GM23248 (cell line): ENCODE measurements at places on chromosomes 1 and 21. TPM values are rescaled to one million over a fixed set of nuclear protein-coding genes. Genes with fewer than 3 reads are reported as not detected.

Gene PROX1
- under 0.01 and 0.13 TPM in 2 replicates for total RNA-seq

- no peak for DNase-seq
Measured at GRCh38 chr1:216502528-216503162, 79.4 kb upstream of the USH2A start.

DNA sequence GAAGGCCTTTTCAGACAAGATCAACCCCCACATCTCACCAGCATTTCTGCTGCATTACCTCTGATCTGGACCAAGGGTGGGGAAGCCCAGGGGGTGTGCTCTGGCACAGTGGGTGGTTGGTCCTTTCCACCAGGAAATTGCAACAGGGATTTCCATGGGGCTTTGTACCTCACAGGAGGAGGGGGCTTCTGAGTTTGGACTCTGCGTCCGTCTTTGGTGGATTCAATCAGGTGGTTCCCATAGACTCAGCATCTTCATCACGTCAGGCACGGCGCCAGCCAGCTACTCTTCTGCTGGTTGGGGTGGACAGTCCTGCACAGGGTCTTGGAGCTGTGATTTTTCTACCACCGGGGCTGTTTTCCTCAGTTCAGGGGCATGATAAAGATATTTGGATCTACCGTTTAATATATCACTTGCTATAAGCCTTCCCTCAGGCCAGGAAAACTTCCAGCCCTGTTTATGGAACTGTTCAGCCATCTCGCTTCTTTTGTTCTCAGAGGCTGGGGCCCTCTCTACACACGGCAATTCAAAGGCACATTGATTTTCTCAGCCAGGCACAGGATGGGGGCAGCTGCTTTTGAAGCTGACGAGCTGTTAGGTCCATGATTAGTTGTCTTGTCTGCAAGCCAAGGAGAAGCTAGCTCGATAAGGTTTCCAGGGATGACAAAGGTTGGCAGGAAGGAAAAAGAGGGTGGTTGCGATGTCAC, 467.3 kb downstream of the CAMTA1 start:
- DNase-seq = no peak

GRCh38 chr1:246091477-246091876, 415.6 kb downstream of the SMYD3 start:
- peak; percentile 31 for DNase-seq

GRCh38 chr1:184945678-184946412, 28.5 kb downstream of the NIBAN1 start:
- DNase-seq = peak; percentile 42

DNA sequence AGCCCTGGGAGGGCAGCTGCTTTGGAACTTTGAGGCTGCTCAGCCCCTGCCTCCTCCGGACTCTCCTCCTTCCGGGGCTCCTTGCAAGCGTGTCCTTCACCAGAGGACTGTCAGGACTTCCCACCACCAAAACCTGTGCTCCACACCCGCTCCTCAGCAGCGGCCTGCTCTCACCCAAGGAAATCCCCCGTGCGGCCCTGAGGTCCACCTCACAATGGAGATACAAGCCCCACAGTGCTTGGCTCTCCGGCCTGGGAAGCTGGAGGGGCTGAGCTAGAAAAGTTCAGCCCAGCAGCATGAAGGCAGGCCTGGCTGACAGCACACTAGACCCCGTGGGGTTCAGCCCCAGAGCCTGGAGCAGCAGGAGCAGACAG, 33.6 kb downstream of the PGBD5 start:
- DNase-seq = no peak

DNA sequence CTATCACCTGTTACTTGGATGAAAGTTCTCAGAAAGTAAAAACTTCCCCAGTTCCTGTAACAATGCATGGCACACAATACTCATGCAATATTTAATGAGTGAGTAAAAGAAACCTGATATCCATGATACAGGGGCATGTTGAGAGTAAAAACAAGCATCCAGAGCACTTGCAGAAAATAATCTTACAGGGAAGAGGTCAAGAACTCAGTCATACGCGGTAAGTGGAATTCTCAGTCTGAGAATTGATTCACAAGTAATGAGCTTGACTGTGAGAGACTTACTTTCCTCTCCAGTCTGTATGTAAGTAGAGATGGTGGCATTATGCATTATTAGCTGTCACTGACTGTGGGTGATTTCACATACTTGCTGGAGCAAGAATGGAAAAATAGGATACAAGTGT, 976.9 kb downstream of the BRINP3 start:
- no peak for DNase-seq

DNA sequence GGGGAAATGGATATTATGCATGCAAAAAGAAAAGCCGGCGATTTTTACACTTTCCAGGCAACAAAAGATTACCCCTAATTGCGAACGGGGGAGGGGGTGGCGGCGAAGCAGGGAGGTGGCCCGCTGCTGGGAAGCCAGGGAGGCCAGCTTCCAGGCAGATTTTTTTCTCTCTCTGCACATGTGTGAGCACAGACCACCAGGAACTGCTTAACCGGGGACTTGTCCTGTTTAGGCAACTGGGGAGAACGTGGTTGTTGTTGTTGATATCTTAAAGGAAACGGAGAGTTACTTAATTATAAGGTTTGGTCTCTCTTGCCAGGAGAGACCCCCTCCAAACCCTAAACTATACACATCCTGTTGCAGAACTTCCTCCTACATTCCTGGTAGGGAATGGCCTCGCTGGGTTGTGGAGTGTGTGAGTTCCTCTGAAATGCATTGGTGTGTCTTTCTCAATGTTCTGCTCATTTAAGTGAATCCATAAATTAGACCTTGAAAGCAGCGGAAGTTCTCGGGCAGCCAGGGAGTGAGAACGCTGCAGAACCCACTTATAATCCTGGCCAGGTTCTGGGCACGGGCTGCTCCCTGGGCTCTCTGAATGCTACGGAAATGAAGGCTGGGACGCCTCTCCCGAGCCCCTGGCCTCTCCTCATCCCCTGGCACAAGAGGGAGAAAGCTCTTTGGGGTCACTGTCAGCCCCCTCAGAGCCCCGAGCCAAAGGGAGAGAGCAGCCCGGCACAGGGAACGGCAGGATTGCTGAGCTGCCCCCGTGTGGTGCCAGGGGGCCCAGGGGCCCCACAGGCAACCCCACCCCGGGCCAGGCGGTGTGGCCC, 250.0 kb downstream of the FOXD2 start:
- DNase-seq = no peak

DNA sequence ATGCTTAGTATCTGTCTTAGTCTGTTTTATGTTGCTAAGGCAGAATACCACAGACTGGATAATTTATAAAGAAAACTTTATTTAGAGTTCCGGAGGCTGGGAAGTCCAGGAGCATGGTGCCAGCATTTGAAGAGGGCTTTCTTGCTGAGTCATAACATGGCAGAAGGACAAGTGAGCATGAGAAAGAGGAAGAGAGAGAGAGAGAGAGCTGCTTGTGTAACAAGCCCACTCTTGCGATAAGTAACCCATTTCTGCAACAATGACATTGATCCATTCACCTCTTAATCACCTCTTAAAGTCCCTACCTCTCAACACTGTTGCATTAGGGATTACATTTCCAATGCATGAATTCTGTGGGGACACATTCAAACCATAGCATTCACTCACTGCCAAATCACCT, 11.7 kb upstream of the MYOCOS start:
- peak; percentile 77 for DNase-seq

DNA sequence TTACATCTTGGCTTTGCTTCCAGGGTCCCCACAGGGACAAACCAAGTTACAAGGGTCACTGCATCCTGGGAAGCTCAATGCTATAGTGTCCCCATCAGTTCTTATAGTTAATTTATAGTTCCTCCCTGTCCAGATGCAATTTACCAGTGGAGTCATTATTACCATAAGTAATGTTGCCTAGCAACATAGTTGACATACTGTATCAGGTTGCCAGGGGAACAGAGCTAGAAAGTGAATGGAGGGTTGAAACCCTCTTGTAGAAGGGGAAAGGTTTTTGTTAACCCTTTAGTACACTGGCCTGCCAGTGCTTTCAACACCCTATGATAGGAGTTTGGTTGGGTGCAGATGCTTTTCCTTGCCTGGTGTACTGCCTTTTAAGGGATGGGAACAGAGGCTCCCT, 34.3 kb upstream of the TTC4 start:
- DNase-seq = peak; percentile 59

- peak; percentile 34 for DNase-seq
Measured at GRCh38 chr1:112992780-112993179, 36.8 kb upstream of the SLC16A1 start.
